ENCODE measurements at places on chromosomes 3 and 15.

DNA sequence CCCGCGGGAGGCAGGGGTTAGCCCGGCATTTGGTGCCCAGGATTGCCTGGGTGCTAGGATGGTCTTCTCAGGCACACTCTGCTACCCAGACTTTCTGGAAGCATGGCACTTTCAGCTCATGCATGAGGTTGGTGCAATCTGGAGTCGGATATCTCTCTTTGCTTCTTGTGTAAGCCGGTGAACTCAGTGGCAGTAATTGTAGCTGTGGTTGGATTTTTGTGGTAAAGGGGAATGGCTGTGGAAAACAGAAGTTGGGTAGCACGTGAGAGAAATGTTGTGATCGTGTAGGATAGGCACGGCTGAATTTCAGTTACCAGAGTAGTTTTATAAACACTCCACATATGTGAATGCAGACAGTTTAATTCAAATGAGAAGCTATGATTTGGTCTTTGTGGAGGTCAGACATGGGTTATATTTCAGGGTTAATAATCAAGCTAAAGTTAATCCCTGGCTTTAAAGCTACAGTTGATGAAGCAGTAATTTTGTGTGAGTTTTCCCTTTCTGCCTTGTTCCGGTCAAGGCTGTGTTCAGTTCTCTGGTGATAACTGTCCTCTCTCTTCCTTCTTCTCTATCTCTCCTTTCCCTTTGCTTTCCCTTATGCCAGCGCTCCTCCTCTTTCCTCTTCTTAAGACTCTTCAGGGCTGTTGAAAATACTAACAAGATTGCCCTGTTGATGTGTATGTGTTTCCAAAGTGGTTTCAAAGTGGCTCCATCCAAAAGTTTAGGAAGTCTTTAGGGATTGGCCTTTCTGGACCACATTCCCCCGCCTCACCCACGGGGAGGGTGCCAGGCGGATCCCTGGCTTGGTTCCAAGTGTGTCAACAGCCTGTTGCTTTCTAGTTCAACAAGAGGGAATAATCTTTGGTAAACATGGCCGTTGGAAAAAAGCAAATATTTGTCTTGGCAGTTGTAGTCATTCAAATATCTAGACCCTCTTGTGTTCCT lies 404.6 kb upstream of the C2CD4B start:
- DNase-seq = peak; percentile 50

- no peak for DNase-seq
Measured at GRCh38 chr15:79294075-79294474, 11.6 kb downstream of the ANKRD34C start.

- DNase-seq = no peak
Measured at GRCh38 chr3:72582211-72582878, 265.9 kb downstream of the SHQ1 start.

DNA sequence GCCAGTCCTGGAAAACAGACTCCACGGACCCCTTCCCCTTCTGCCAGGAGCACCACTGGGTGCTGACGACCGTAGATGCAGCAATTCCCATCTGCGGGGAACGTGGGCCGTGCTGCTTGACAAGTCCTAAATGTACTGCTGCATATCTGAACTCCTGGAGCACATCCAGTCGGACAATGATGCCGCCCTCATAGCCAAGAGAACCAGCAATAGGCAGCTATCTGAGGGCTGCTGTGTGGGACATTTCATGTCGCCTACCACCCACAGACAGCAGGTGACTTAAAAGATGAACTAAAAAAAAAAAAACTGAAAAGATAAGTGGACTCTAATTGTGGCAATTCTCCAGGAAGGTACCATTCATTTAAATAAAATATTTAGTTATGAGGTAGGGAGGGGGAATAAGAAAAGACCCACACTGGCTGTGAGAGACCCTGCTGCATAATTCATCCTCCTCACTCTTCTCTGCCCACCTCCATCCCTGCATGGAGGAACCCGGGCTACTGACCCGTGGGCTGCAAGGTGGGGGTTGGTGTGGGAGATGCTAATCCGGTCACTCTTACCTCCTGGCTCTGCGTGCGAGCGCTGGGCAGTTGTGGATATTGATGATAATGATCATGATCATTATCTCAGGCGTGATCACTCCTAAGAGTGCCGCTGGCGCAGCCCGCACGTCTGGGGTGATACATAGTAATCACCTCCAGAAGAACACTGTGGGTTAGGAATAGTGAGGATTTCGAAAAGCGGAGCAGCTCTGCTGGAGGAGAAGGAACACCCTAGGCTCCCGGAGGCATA lies 28.3 kb downstream of the ALS2CL start:
- DNase-seq = no peak

DNA sequence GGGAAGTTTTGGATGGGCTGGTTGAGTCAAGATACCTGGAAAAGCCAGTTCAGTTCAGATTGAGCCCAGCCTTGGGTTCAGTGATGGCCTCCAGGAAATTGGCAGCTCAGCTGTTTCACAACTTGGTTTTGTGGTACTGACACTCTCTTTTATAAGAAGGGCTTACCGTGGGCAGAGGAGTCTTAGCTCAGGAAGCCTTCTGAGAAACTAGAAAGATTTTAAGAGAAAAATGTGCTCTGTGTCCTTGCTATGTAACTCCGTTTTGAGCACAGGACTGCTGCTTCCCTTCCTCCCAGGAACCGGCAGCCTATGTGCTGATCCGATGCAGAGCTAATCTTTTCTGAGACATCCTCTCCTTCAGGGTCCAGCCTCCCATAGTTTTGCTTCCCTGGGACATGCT lies 46.6 kb upstream of the RASGRP1 start:
- no peak for DNase-seq

GRCh38 chr15:83207660-83208366 lies at the start of gene HDGFL3:
Gene HDGFL3, minus strand, starts transcription at chr15:83207823. Its CDS starts 409 bp downstream, at chr15:83207414.
- DNase-seq = peak; percentile 70

DNA sequence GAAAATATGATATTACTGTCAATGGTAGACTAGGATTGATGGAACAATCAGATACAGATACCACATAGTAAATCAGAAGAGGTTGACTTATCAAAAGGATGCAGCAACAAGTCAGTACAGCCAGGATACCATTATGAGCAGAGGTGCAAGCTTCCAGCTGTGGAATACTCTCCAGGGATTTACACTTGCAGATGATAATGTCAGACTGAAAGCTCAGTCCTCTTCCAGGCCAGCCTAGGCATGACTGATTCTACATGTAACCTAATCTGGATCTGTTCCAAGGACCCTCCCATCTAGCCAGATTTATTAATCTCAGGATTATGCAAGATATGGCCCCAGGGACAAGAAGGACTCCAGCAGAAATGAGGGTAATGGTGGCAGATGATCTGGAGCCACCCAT lies 8.2 kb downstream of the FILIP1L start:
- DNase-seq = no peak

GRCh38 chr15:58247855-58248842 lies 110.0 kb downstream of the AQP9 start:
- DNase-seq = peak; percentile 58

DNA sequence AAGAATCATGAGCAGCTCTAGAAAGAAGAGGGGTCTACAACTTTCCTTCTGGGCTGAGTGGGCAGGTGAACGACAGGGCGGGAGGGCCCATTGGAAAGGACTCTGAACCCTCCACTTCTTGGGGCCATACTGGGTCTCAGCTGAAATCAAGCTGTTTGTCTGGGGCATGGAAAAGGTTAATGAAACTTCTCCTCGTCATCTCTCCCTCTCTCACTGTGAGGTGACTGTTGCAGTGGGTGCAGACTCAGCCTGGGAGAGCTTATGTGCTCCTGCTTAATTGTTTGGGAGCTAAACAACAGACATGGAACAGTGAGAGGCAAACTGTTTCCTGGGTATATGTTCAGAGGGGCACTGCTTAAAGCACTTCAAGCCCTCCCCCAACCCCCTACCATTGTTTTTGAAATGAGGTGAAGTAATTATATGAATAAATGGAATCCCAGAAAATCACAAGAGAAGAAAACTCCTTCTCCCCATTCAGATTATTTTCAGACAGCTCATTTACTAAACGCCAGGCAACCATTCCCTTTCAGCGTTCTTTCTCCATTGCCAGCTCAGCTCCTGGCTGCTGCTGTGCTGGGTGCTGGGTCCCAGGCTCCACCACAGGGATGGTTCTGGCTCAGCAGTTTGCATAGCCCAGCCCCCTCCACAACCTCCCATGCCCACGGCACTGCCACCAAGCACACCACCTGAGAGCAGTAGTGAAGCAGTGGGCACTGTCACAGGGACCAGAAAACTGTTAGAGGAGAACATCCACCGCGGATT lies 444.9 kb upstream of the TBL1XR1 start:
- peak; percentile 24 for DNase-seq

DNA sequence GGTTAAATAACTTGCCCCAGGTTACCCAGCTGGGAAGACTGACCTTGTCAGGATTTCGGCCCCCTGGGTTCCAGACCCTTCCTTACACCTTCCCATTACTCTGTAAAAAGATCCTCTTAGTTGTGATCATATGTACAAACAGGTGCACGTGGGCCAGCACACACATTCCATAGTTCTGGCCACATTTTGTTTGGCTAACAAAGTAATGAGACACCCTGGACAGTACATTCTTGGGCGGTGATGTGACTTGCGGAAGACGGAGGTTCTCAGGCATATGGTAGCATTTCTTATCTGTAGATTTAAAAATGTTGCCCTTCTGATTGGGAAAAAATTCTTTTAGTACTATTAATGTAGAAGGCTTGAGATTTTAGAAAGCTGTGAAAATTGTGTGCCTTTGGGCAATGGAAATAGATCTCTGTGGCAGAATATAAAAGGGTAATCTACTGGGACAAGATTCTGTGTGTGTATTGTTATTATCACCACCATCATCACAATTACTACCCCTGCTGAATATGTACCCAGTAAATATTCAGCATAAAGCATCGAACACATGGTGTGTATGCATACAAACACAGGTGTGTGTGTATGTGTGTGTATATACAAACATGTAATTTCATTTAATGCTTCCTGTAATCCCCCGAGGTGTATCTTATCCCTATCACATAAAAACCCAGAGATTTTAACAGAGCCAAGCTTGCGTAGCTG lies 205.4 kb upstream of the UBE2E1 start:
- DNase-seq = no peak

DNA sequence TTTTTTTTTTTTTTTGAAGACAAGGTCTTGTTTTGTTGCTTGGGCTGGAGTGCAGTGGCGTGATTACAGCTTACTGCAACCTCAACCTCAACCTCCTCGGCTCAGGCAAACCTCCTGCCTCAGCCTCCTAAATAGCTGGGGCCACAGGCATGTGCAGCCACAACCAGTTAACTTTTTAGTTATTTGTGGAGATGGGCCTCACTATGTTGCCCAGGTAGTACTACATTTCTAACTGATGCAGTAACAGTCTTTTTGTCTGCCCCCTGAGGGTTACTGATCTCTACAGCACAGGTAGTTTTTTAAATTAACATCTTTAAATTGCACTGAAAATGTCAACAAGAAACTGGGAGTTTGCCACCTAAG lies 3.4 kb upstream of the LMLN start:
- DNase-seq = no peak

- DNase-seq = no peak
Measured at GRCh38 chr3:143000528-143000927, 842 bp upstream of the U2SURP start.

- no peak for DNase-seq
Measured at GRCh38 chr3:57971975-57972374, 36.2 kb upstream of the FLNB start.

- DNase-seq = no peak
Measured at GRCh38 chr15:72184165-72184811, 13.3 kb downstream of the GRAMD2A start.

DNA sequence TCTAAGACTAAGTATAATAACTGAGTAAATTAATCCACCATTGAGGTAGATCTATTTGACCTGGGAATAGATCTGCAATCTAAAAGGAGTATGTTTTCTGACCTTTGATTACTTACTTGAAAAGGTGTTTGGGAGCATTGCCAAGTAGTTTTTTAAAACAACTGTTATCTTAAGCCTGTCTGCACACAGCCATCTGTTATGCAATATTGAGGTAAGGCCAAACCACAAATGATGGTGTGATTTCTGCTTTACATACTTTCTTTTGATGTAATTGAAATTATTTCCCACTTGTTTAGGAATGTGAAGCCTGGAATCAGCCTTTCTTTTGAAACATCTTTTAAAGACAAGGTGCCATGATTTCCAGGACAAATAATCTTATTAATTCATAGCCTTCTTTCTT lies 274.0 kb downstream of the BBX start:
- no peak for DNase-seq

- DNase-seq = no peak
Measured at GRCh38 chr15:45431511-45431910, 53.2 kb upstream of the GATM start.

- DNase-seq = no peak
Measured at GRCh38 chr3:149199474-149199873, 22.2 kb downstream of the CP start.

DNA sequence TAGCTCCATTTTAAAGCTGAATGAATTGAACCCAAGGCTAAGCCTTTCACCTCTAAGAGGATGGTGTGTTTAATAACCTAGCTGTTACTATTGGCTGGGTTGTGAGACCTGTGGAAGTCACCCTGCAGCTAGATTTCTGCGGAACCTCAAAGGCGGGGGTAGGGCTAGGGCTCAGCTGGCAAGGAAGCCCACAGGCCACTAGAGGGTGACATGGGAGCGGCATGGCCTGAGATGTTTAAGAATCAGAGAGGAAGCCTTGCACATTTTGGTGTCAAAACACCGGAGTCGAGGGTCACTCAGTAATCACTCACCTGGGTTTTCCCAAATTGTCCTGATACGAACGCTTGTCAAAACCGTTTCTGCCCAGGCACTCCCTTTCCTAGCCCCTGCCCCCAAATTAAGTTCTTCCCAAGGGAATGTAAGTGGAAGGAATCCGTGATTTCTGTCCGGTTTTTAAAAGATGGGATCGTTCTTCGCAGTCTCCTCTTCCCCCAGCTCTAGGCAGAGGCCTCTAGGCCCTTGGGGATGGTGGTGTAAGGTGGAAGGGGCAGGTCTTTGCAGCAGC lies 3.8 kb upstream of the ACAD9 start:
- DNase-seq = peak; percentile 31

GRCh38 chr3:43540624-43541023 lies 81.2 kb downstream of the ANO10 start:
- no peak for DNase-seq

- no peak for DNase-seq
Measured at GRCh38 chr3:176992565-176992964, 204.7 kb downstream of the TBL1XR1 start.

DNA sequence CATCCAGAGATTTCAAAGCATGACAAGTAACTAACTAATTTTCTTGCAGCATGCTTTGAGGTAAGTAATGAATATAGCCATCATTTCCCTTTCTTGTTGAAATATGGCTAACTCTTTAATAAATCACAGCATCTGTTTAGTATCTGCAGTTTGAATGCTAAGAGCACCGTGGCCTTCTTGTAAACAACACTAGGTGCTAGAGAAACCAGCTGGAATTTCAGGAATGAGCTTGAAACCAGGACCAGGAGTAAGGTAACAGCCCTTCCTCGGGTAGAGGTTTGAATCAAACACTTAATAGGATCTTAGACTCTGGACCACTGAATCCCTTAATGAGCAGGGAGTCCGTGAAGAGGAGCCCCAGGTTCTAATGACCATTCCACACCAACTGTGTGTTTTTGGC lies 13.6 kb downstream of the CALML4 start:
- no peak for DNase-seq

- DNase-seq = no peak
Measured at GRCh38 chr3:48628277-48629017, 6.8 kb downstream of the SLC26A6 start.

All from head of caudate nucleus (tissue), 42 donors.